Fibroblast of villous mesenchyme (primary cell): ENCODE measurements at places on chromosomes 1 and 21.

GRCh38 chr1:52692697-52693096 lies 5.5 kb downstream of the COA7 start:
- DNase-seq, result no peak

- no peak for DNase-seq
These were observed 24.0 kb downstream of the DDR2 start for GRCh38 chr1:162656266-162656665.

GRCh38 chr1:223713546-223714420 lies 1.4 kb downstream of the CAPN2 start:
- no peak for DNase-seq

- no peak for DNase-seq
These were observed 23.9 kb upstream of the SLC25A34 start for GRCh38 chr1:15712168-15712567.

- no peak for DNase-seq
These were observed 559.3 kb upstream of the ZRANB2 start for GRCh38 chr1:71640116-71640515.
